ENCODE measurements at places on chromosomes 6 and 20.

- DNase-seq: no peak
Observed at GRCh38 chr6:38021571-38021970, 202.0 kb downstream of the ZFAND3 start.

GRCh38 chr6:18829272-18829870 lies 442.2 kb downstream of the RNF144B start:
- no peak for DNase-seq

GRCh38 chr6:19440531-19440930 lies 396.6 kb upstream of the ID4 start:
- DNase-seq: no peak

DNA sequence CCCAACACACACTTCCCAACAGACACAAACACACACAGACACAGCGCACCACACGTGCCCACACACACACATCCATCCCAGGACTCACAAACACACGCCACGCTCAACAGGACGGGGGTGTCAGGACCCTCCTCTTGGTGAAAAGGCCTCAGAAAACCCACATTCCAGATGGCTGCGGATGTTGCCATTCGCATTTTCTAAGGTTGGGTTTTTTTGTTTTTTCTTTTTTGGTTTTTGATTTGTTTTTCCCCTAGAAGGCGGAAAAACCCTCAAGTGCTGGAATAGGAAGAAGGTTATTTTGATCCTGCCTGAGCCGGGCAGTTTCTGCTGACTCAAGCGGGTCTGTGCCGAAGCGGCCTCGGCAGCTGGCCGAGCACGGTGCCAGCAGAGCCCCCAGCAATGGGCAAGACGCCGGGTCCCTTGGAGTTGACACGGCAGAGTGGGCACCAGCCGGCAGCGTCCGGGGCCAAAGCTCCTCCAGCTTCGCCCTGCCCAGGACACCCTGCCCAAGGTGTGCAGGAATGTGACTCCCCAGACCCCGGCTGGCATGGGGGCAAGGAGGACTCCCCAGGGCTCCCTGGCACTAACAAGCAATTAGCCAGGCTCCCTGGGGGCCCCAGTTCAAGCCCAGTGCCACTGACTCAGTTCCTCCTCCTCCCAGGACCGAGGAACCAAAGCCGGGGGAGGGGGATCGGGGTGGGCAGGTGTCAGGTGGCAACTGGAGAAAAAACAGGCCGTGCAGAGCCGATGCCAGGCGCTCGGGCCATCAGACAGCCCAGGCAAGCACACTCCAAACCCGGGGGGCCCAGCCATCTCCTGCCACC lies 40.9 kb upstream of the ZBP1 start:
- DNase-seq: no peak

- DNase-seq: peak; percentile 51
Observed at GRCh38 chr20:2800521-2801285, at the start of gene CPXM1. TSS of gene CPXM1 (minus strand) at chr20:2800627. CDS start at chr20:2800572, 55 bp downstream.

DNA sequence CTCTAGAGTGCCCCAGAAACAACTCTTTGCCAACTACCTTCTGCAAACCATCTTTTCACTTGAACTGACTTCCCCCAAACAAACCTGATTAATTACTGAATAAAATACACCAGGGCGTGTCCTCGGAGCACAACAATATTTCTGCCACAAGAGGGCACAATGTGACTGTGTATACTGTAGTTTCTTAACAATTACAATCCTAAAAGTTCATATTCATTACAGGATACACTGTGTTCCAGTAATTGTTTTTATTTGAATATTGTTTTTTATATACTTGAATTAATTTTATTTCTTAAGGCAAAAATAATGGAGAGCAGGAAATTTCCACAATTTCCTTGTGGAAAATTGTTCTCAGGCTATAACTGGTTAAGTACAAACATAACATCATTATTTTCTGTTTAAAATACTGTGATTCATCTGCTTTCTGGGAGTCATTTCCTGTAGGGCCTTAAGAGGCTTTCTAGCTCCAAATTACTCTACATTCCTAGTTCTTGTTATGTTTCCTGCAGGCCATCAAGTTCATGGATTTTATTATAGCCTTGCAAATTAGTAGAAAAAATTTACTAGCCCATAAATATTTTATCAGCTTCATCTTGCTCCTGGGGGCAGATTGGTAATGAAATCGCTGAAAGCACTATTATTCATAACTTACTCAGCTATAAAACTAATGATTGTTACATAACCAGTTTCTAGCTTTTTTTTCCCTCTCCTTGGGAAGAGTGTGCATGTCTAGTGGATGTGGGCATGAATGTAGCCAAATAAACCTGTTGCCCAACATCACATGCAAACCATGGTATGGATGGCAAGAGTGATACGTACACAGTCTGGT lies 51.9 kb upstream of the SLC22A16 start:
- DNase-seq: peak; percentile 78

GRCh38 chr20:19745106-19745505 lies 13.0 kb upstream of the RIN2 start:
- DNase-seq: no peak

DNA sequence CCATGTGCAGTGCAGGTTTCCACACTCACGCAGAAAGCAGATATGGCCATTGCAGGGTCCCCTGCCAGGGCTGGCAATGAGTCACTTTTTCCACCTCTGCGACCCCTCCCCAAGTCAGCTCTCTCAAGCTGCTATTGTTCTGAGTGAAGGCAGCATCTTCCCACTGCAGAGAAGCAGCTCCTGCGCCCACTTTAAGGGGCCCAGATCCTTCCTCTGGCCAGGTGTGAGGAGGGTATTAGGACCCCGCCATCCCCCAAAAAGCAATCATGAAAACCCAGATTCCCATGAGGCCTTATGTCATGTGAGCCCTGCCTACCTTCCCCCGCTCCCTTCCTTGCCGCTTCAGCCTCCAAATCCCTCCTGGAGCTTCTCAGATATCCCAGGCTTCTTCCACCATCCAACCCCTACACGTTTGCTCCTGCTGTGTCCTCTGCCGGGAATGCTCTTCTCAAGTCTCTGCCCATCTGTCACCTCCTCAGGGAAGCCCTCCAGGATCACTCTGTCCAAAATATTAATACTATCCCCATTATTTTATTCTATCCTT lies 220.3 kb downstream of the NFATC2 start:
- no peak for DNase-seq

DNA sequence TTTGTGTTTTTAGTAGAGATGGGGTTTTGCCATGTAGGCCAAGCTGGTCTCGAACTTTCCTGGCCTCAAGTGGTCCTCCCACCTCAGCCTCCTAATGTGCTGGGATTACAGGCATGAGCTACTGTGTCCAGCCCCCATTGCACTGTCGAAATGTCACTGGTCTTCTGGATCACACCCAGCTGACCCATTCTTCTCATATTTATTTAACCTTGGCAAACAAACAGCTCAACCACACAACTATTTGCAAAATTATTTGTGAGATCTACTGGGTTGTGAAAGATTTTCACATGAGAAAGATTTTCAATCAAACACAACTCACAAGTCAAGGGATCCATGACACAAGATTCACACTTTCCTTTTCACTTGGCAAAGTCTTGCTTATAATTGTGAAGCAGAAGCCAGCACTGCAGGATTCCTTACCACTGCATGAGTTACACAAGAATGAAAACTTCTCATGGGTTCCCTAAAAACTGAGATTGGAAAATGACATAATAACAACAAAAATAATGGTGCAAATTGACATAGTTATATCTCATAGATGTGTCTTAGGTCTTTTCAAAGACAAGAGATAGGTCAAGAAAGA lies 2.0 kb upstream of the CST9L start:
- no peak for DNase-seq

DNA sequence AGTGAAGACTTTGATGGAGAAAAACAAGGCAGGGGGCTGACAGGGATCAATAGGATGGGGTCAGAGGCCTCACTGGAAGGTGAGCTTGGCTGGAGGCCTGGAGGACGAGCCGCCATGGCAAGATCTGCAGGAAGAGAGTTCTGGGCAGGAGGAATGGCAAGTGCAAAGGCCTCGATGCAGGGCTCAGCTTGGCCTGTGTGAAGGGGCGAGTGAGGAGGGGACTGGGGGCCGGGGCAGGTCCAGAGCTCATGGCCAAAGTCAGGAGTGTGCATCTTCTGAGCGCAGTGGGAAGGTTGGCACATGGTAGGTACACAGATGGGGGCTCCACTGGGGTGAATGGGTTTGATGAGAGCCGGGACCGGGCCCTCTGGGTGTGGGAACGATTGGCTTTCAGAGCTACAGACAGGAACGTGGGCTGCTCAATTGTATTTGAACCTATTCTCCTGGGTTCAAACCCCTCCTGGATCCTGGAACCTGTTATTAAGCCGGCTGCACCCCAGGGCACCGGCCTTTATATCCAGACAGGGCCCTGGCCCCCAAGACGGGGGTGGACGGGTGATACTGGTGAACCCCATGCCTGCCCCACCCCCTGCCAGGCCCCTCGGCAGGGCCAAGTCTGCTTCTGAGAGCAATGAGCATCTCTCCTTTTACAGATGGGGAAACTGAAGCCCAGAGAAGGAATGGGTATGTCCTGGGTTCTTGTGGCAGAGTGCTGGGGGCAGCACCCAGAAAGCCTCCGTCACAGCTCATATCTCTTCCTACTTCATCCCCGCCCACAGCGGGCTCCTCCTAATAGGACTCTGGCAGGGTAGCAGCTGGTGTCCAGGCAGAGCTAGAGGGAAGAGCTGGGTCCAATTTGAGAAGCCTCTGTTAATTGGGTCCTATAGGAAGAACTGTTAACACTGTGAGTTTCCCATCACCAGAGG lies 106.1 kb downstream of the CEBPB start:
- no peak for DNase-seq

DNA sequence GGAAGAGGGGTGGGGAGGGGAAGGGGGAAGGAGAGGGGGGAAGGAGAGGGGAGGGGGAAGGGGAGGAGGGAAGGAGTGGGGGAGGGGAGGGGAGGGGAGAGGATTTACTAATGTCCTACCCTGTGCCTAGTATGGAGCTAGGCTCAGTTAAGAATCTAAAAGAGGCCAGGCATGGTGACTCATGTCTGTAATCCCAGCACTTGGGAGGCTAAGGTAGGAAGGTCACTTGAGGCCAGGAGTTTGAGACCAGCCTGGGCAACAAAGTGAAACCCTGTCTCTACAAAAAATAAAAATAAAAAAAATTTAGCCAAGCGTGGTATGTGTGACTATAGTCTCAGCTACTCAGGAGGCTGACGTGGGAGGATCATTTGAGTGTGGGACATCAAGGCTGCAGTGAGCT lies 13.0 kb downstream of the UBE2J1 start:
- no peak for DNase-seq

DNA sequence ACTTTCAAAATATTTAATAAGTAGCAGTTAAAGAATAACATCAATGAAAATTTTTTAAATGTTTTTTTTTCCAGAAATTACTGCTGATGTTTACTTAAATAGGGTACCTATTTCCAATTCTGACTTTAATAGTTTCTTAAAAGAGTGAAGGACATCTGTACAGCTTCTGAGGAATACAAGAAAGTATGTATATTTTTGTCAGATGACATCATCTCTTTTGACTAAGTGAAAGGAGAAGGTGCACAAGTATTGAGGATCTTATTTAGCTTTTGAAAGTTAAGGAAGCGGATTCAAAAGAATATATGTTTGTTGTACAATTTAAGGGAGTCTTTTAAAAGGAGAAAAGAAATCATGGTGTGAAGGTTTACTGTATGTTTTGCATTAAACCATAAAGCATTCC lies 90.0 kb upstream of the SLC35B3 start:
- no peak for DNase-seq

DNA sequence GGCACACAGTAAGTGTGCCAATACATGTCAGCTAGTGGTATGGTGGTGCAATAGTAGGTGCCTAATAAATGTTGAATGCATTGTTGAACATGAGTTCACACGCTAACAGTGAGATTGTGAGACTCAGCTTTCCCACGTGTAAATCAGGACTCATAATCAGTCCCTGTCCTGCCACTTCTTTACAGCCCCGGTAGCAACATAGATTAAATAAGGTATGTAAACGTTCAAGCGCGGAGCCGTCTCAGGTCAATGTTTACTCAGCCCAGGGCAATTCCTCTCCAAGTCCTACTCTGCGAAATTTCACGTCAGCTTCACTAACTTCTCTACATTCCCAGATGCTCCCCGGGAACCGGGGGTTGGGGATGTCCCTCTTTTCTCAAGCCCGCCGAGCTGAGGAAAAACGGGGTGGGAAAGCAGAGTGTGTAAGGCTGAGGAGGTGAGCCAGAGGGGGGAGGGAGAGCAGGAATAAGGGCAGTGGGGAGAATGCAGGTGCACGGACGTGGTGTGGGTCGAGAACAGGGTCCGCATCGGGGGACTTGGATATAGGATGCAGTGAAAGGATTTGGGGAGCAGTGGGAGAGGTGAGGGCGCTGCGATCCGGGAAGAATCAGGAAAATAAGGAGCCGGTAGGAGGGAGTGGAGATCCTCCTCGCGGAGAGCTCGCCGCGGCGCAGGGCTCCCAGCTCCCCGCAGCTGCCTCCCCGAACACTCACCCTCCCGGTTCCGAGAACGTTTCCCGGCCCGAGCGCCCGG lies 544 bp upstream of the TP53INP2 start:
- DNase-seq: peak; percentile 48

DNA sequence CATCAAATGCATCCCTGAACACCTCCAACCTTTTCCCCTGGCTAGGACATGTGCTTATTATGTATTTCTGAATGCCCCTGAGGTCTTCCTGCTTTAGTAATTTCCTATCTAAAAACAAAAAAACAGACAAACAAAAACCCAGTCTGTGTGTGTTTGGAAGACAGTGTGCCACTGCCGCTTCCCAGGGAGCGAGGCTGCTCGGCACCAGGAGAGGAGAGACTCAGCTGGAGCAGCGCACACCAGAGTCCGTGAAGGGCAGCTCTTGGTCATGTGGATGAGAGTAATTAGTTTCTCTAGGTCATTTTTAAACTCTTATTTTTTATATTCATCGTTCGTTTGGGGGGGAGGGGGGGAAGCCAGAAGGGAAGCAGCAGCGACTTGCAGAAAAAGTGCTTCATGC lies 10.0 kb upstream of the ANKRD60 start:
- no peak for DNase-seq

- DNase-seq: peak; percentile 9
Observed at GRCh38 chr6:159400826-159401225, 231.6 kb downstream of the FNDC1 start.

GRCh38 chr6:35596448-35597442 lies 84.0 kb upstream of the TULP1 start:
- DNase-seq: peak; percentile 80

DNA sequence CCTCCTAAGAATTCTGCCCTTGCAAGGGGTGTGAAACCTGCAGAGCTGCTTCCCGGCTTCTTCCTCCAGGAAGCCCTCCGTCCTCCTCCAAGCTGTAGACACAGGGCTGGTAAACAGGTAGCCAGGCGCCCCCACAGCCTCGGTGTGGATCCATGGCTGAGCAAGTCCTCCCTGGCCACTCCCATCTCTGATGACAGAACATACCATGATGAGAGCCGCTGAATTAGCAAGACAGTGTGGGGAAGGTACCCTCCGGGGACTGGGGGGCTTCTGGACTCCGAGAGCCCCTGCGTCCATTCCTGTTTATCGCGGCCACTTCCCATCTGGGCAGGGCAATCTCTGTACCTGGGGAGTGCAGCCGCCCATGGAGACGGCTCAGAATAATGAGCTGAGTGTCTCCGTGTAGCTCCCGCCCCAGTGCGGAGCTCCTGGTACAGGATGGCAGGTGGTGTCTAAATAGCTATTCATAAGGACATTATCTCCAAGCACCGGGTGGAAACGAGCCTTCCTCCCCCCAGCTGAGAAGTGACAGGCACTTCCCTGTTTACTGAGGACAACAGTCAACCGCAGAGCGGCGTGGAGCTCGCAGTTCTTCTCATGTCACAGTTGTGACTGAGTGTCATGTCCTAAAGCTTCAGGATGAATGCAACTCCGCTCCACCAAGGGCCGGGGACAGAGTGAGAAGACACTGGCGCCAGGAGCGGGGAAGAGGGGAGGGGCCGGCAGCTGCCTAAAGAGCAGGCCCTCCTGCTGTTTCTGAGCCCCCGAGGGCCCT lies 22.7 kb upstream of the NTSR1 start:
- no peak for DNase-seq

GRCh38 chr6:121187833-121188200 lies 146.5 kb downstream of the TBC1D32 start:
- DNase-seq: no peak

Data from astrocyte of the hippocampus (primary cell).